Caco-2 (cell line): ENCODE measurements at places on chromosomes 1 and 21. TPM values are rescaled to one million over a fixed set of nuclear protein-coding genes. Genes with fewer than 3 reads are reported as not detected.

MROH9 gene
- total RNA-seq: not detected in 2 replicates

DNA sequence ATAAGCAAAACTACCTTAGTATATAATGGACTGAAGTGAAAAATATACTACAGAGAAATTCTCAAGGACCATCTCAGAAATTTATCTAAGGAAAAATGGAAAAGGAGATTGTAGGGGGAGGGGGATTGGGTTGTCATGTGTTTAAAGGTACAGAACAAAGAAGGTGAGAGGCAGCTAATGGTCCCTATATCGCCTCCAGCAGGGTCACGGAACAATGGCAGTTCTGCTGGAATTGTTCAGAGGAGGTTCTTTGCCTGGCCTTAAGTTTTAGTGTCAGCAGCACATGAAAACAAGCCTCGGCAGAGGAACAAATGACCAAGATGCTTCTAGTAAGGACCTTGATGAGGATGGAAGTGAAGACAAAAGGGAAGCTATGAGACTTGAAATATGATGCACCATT, 42.0 kb upstream of the RGS2 start:
- DNase-seq: no peak

DNA sequence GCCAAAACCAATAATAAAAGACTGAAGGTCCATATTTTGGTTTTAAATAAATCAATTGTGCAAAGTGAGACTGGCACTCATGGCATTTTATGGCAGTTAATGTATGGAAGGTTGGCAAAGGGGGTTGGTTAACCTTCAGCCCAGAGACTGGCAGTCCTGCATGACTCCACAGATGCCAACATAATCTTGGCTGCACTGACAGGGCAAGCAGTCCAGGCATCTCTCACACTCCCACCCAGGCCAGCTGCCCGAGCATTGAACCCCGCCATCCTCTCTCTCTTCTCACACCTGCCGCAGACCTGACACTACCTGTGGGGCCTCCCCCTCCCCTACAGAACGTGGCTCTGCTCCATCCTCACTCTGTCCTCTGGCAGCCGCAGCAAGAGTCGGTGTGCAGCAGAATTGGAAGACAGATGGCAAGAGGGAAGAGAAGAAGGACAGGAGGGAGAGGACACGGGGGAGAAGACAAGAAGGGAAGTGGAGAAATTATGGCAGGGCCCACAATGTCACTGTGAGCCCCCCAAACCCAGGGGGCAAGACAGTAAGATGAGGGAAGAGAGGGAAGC, 43.7 kb downstream of the ITPKB start:
- no peak for DNase-seq

GRCh38 chr21:33383056-33383888, 19.9 kb upstream of the IFNGR2 start:
- DNase-seq: peak; percentile 78

SPRR2B gene
- total RNA-seq: not detected in 2 replicates

GRCh38 chr1:245126530-245126929, 28.3 kb upstream of the KIF26B start:
- no peak for DNase-seq

SPRR3 gene
- 0.70 and 1.0 TPM in 2 replicates for total RNA-seq

BMP8B gene
- total RNA-seq: 5.8 and 5.9 TPM in 2 replicates

GRCh38 chr1:155960081-155960745, 18.1 kb downstream of the ARHGEF2 start:
- DNase-seq: no peak

STPG1 gene
- 6.2 and 8.6 TPM in 2 replicates for total RNA-seq

MYOG gene
- total RNA-seq: not detected in 2 replicates

GRCh38 chr1:27141266-27142003, 13.5 kb downstream of the SLC9A1 start:
- no peak for DNase-seq

- no peak for DNase-seq
Observed at GRCh38 chr1:67941746-67942145, 108.5 kb upstream of the GNG12 start.

GRCh38 chr1:212561501-212561931, 47.0 kb upstream of the ATF3 start:
- DNase-seq: no peak

- DNase-seq: no peak
Observed at GRCh38 chr21:26679284-26679683, 106.2 kb upstream of the CYYR1 start.
